ENCODE measurements at places on chromosomes 3 and 15. TPM values are rescaled to one million over a fixed set of nuclear protein-coding genes. Genes with fewer than 3 reads are reported as not detected.

DNA sequence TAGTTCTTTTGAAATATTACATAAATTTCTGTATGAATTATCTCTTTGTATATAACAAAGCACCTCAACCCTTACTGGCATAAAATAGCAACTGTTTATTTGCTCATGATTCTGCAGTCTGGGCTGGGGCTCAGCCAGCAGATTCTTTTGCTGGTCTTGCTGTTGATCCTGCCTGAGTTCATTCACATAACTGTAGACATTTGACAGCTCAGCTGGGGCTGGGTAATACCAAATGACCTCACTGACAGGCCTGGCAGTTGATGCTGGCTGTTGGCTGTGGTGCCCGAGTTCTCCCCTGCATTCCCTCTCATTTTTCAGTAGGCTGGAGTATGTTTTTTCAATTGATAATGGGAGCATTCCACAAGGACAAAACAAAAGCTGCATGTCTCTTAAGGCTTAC is 449.9 kb upstream of the GOLIM4 start:
- no peaks in the 10 kb centered on the region for H3K27me3 ChIP-seq
- no peaks in the 10 kb centered on the region for H3K4me1 ChIP-seq
- H3K4me3 ChIP-seq: no peak overlapping the region
- DNase-seq: no peak
- no peak overlapping the region for H3K27ac ChIP-seq
- H3K36me3 ChIP-seq: no peaks in the 10 kb centered on the region

- no peak overlapping the region for H3K4me3 ChIP-seq
- DNase-seq: no peak
- H3K36me3 ChIP-seq: no peaks in the 10 kb centered on the region
- no peak overlapping the region for H3K27ac ChIP-seq
- peaks cover 4% of the 10 kb centered on the region for H3K27me3 ChIP-seq
Measured at GRCh38 chr15:101326026-101326315, 30.9 kb upstream of the SNRPA1 start.

- no peak for DNase-seq
- H3K36me3 ChIP-seq: no peaks in the 10 kb centered on the region
- no peak overlapping the region for H3K27ac ChIP-seq
- H3K27me3 ChIP-seq: no peaks in the 10 kb centered on the region
Measured at GRCh38 chr3:3665961-3666640, 133.1 kb upstream of the LRRN1 start.

GRCh38 chr3:52845157-52845556 is 10.3 kb upstream of the MUSTN1 start:
- H3K27me3 ChIP-seq: no peaks in the 10 kb centered on the region
- no peak overlapping the region for H3K27ac ChIP-seq
- H3K36me3 ChIP-seq: no peaks in the 10 kb centered on the region
- no peak overlapping the region for H3K4me3 ChIP-seq

DNA sequence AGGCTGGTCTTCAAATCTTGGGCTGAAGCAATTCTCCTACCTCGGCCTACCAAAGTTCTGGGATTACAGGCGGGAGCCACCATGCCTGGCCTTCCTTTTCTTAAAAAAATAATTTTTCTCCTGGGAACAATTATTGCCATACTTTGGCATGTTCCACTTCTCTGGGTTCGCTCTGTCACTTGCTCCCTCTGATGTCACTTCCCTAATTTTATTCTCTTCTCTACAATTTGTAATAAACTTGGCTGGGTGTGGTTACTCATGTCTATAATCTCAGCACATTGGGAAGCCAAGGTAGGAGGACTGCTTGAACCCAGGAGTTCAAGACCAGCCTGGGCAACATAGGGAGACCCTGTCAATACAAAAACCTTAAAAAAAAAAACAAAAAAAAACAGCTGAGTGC is 6.1 kb upstream of the IMPDH2 start:
- H3K4me1 ChIP-seq: no peaks in the 10 kb centered on the region
- H3K4me3 ChIP-seq: no peak overlapping the region
- H3K36me3 ChIP-seq: peaks cover 10% of the 10 kb centered on the region
- no peak overlapping the region for H3K27ac ChIP-seq
- no peaks in the 10 kb centered on the region for H3K27me3 ChIP-seq

DNA sequence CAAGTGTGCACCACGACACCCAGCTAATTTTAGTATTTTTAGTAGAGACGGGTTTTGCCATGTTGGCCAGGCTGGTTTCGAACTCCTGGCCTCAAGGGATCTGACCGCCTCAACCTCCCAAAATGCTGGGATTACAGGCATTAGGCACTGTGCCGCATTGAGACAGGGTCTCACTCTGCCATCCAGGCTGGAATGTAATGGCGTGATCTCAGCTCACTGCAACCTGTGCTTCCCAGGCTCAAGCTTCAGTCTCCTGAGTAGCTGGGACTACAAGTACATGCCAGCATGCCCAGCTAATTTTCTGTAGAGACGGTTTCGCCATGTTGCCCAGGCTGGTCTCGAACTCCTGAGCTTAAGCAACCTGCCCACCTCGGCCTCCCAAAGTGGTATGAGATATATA is 51.6 kb downstream of the ACAD9 start:
- H3K27me3 ChIP-seq: no peaks in the 10 kb centered on the region
- H3K4me3 ChIP-seq: no peak overlapping the region
- DNase-seq: no peak
- H3K36me3 ChIP-seq: peaks cover 3% of the 10 kb centered on the region
- no peak overlapping the region for H3K27ac ChIP-seq
- no peaks in the 10 kb centered on the region for H3K4me1 ChIP-seq

DNA sequence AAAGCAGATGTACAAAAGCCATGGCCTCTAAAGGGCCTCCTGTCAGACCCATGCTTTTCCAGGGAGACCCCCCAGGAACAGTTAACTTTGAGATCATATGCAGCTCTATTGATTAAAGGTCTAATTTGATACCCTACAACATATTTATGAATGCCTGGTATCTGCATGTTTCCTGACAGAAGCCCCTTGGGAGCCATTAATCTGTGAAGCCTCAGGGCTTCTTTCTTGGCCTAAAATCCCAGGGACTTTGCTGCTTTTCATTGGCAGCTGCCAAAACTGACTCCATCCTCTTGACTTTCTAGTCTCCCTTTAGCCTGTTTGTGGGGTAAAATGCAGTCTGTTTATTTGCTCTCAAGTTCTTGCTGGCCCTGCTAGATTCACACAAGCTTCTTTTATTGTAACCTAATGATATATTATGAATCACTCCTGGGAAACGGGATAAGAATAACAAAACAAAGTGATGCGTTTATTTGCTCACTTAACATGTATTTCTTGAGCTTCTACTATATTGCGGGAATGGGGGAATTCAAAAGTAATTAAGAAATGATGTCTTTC is 257.0 kb downstream of the LSAMP start:
- H3K36me3 ChIP-seq: no peaks in the 10 kb centered on the region
- DNase-seq: no peak
- no peaks in the 10 kb centered on the region for H3K4me1 ChIP-seq
- H3K4me3 ChIP-seq: no peak overlapping the region
- no peak overlapping the region for H3K27ac ChIP-seq

DNA sequence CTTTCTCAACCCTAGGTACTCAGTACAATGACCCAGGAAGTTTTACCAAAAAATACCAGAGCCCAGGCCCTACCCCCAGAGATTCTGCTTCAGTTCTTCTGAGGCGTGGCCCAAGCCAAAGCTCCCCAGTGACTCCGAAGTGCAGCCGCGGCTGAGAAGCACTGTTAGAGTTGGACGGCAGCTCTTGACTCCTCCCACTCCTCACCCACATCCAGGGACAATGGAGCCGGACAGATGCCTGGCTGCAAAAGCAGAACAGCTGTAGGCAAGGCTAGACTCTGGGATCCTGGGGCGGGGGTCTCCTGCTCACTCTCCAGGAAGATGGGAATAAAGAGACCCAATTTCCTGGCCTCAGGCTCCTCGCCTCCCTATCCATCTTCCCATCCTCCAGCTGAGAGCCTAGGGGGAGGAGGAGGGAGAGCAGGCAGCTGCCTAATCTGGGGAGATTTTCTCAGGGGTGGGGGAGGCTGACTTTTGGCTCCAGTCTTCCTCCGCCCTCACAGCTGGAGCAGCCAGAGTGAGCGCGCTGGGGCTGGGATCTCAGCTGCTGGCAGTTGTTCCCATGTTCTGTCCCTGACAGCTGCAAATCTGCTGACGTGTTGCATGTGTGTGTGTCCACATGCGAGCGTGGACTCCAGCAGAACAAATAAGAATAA is 223.8 kb downstream of the OPA1 start:
- H3K36me3 ChIP-seq: no peaks in the 10 kb centered on the region
- H3K27ac ChIP-seq: no peak overlapping the region

DNA sequence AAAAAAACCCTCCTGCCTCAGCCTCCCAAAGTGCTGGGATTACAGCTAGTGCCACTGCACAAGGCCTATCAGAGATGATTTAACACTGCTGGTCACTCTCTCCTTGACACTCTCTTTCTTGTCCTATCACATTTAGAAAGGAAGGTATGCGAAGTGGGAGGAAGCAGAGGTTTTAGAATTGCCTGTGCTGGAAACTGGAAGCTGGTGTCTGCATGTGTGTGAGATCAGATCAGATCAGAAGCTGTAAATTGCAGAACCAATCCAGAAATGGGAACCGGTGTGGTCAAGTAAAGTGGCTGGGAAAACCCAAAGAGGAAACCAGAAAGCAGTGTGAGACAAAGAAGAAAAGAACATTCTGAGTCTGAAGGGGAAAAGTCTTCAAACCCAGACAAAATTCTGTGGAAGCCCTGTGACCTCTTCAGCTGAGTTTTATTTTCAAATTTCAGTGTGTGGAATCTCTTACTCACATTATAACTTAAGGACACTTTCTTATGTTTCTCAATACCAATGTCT is 2.8 kb downstream of the EFHB start:
- DNase-seq: peak; percentile 42
- peaks cover 26% of the 10 kb centered on the region for H3K4me1 ChIP-seq
- peak overlapping the region; percentile 18 for H3K27ac ChIP-seq
- H3K27me3 ChIP-seq: peaks cover 24% of the 10 kb centered on the region
- no peak overlapping the region for H3K4me3 ChIP-seq

GRCh38 chr15:74213858-74214284 is 11.3 kb upstream of the STRA6 start:
- H3K4me3 ChIP-seq: no peak overlapping the region
- H3K36me3 ChIP-seq: no peaks in the 10 kb centered on the region
- no peaks in the 10 kb centered on the region for H3K27me3 ChIP-seq
- H3K27ac ChIP-seq: no peak overlapping the region
- H3K4me1 ChIP-seq: no peaks in the 10 kb centered on the region

- H3K36me3 ChIP-seq: no peaks in the 10 kb centered on the region
- H3K27ac ChIP-seq: no peak overlapping the region
- H3K27me3 ChIP-seq: peaks cover 3% of the 10 kb centered on the region
- H3K4me3 ChIP-seq: no peak overlapping the region
- no peaks in the 10 kb centered on the region for H3K4me1 ChIP-seq
Measured at GRCh38 chr3:134357261-134357913, 16.9 kb downstream of the AMOTL2 start.

GRCh38 chr3:120192159-120192558 is 92.9 kb downstream of the GPR156 start:
- no peak for DNase-seq
- H3K27me3 ChIP-seq: no peaks in the 10 kb centered on the region
- H3K4me1 ChIP-seq: no peaks in the 10 kb centered on the region
- H3K36me3 ChIP-seq: no peaks in the 10 kb centered on the region

GRCh38 chr3:100288288-100288894 is 27.6 kb downstream of the TBC1D23 start:
- peaks cover 4% of the 10 kb centered on the region for H3K4me1 ChIP-seq
- no peak overlapping the region for H3K27ac ChIP-seq
- H3K27me3 ChIP-seq: no peaks in the 10 kb centered on the region
- DNase-seq: no peak
- H3K4me3 ChIP-seq: no peak overlapping the region

DNA sequence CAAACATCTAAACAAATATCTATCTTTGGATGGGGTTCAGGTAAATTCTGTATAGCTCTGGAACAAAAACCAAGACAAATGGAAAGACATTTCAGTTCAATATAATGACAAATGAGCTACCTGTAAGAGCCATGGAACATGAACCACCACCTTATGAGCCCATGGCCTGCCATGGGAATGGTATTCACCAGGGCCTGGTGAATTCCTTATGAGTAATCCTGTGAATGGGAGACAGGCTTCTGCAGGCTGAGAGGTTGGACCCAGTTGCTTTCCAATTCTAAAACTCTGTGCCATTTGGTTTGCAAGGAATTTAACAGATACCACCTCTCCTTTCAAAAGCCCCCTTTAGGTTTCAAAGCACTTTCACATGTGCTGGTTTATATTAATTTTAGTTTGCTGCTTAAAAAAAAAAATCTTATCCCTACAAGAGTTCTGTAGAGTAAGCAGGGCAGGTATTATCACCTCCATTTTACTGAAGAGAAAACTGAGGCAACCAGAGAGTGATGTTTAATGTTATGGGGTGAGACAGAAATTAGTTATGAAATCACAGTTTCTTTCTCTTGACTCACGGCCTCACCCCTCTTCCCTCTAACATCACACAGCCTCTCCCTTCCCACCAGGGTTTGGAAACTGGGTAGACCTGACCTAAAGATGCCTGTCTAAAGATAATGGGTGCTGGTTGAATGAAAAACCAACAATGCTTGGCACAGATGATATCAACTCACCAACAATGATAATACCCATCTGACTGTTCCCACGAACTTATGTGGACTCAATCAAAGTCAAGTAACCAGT is 397.6 kb upstream of the WNT5A start:
- DNase-seq: no peak
- no peak overlapping the region for H3K4me3 ChIP-seq
- H3K36me3 ChIP-seq: no peaks in the 10 kb centered on the region
- peaks cover 5% of the 10 kb centered on the region for H3K27me3 ChIP-seq
- no peak overlapping the region for H3K27ac ChIP-seq
- H3K4me1 ChIP-seq: no peaks in the 10 kb centered on the region

DNA sequence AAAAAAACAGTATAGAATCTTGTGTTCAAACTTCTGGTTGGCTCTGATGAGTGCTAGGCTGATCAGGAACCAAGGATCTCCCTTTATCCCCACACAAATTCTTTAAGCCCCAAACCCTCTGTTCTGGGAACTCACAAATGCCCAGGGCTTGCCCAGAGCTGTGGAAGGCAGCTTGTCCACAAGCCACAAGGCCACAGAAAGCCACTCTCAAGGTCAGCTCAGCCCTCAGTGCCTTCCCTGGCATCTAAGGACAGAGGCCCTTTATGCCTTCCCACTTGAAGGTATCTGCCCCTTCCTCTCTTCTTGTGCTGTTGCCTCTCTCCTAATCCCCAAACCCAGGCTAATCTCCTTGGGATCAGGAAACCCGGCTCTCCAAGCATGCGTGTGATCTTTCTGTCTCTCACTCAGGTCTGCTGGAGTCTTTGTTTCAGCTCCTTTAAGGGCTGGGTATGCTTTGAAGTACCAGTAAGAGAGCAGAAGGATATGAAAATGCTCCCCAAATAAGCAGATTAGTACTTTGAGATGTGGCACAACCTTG is 145.0 kb upstream of the TRIM42 start:
- DNase-seq: no peak
- no peaks in the 10 kb centered on the region for H3K36me3 ChIP-seq
- peaks cover 6% of the 10 kb centered on the region for H3K27me3 ChIP-seq
- no peak overlapping the region for H3K27ac ChIP-seq
- H3K4me3 ChIP-seq: no peak overlapping the region
- no peaks in the 10 kb centered on the region for H3K4me1 ChIP-seq

GRCh38 chr3:37811625-37812498 is 49.8 kb upstream of the CTDSPL start:
- DNase-seq: no peak
- H3K36me3 ChIP-seq: no peaks in the 10 kb centered on the region
- no peak overlapping the region for H3K4me3 ChIP-seq
- H3K4me1 ChIP-seq: peaks cover 6% of the 10 kb centered on the region
- H3K27ac ChIP-seq: no peak overlapping the region
- H3K27me3 ChIP-seq: no peaks in the 10 kb centered on the region

Gene PIGBOS1
- total RNA-seq: 14.4 TPM

Gene PPP1R14D
- not detected for total RNA-seq

Gene MORF4L1
- total RNA-seq: 293 TPM

Gene CADPS
- total RNA-seq: not detected

Gene LRRC34
- 4.0 TPM for total RNA-seq

Gene ARNT2
- total RNA-seq: not detected

Gene PRR23C
- total RNA-seq: not detected

Gene RGMA
- total RNA-seq: 0.08 TPM

Gene FEZF2
- not detected for total RNA-seq

Gene OR5H14
- total RNA-seq: not detected

Gene PRRT3
- total RNA-seq: 8.0 TPM

Gene RASGRF1
- not detected for total RNA-seq

Measured in activated naive CD8-positive, alpha-beta T cell treated with anti-CD3 and anti-CD28 coated beads for 36 hours (primary cell).